ENCODE measurements at places on chromosomes 2 and 18. TPM values are rescaled to one million over a fixed set of nuclear protein-coding genes. Genes with fewer than 3 reads are reported as not detected.

GRCh38 chr2:38095996-38096861 lies 20.3 kb upstream of the CYP1B1 start:
- DNase-seq, result no peak

- no peak for DNase-seq
Measured at GRCh38 chr2:28981016-28981441, at the start of gene TOGARAM2. Gene TOGARAM2 (plus strand): TSS chr2:28981298. CDS start chr2:28994835, 13,537 bp downstream.

- no peak for DNase-seq
Measured at GRCh38 chr2:204472375-204472774, 72.9 kb upstream of the PARD3B start.

DNA sequence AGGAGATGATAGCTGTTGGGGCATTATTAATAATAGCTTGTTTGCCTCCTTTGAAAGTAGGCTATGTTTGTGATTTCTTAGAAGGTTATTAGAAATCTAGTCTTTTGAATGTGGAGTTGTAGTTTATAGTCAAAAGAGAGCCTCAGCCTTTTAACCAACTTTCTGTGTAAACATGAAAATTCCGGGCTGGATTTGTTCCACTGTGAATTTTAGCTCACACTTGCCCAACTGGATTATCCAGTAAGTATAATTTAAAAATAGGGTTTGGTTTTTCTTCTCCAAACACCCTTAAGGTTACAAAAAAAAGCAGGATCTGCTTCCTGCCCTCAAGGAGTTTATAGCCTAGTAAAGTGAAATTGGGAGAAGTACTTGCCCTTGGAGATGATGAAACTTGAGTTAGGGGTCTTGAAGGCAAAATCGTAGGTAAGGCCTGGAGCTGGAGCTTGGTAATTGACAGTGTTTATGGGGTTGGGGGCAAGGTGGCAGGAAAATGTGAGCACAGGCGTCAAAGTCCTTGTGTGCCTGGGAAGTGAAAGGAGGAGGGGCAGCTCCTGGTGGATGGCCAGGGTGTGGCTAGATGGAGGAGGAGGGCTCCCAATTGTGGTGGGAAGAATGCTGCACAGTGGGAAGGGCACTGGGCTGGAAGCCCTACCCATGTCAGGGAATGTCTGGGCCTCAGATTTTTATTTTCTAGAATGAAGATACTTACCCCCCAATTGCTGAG lies 21.3 kb downstream of the ITGA6 start:
- DNase-seq, result no peak

DNA sequence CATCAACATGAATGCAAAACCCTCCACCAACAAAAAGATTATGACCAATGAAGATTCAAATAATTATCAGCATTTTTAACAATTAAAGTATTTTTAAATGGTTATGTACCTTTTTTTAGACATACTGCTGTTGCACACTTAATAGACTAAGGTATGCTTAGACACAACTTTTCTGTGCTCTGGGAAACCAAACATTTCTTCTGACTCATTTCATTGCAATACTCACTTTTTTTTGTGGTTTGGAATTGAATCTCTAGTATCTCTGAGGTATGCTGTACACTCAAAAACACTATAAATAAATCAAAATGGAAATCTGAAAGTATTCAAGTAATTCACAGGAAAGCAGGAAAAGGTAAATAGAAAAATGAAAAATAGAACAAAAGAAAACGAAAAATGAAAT lies 247.9 kb upstream of the POU3F3 start:
- no peak for DNase-seq

GRCh38 chr2:184780944-184781343 lies 182.6 kb downstream of the ZNF804A start:
- DNase-seq, result no peak

- no peak for DNase-seq
Measured at GRCh38 chr18:74183130-74183529, 34.8 kb downstream of the TIMM21 start.

DNA sequence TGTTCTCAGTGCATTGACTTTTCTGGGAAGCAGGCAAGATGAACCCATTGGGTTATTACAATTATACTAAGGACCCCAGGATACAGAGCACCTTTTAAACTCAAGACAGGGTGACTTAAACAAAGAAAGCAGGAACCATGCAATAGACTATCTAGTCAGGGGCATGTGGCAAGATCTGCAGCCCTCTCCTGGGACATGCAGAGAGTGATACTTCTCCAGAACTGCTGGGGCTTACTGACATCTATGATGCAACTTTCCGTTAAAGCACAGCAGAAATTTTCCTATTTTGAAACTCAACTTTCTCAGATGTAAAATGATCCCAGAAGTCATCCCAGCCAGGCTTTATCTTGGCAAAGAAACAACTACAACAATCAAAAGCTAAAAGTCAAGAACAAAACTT lies 162.2 kb upstream of the HNMT start:
- no peak for DNase-seq

GRCh38 chr18:23725827-23726661 lies 36.8 kb downstream of the LAMA3 start:
- DNase-seq, result no peak

DNA sequence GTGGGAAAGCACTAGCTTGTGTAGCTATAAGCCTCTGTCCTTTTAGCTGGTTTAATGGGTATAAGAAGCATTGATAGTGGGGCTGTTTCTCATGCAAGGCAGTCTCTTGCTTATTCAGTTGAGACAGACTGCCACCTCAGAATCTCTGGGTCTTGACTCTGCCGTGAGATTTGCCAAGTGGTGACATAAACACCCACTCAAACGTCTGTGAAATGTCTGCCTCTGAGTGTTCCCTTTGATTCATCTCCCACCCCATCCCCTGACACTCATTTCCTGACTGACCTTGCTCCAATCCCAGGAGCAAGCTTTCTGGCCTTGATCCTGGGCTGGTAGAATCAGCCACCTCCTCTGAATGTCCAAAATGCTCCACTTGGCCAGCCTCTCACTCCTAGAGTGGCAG lies 141.9 kb upstream of the RBMS1 start:
- no peak for DNase-seq

- no peak for DNase-seq
Measured at GRCh38 chr2:214699236-214699635, 110.2 kb downstream of the BARD1 start.

- no peak for DNase-seq
Measured at GRCh38 chr2:241551998-241552737, 6.4 kb upstream of the BOK start.

- no peak for DNase-seq
Measured at GRCh38 chr2:105297216-105297615, 32.3 kb downstream of the TGFBRAP1 start.

DNA sequence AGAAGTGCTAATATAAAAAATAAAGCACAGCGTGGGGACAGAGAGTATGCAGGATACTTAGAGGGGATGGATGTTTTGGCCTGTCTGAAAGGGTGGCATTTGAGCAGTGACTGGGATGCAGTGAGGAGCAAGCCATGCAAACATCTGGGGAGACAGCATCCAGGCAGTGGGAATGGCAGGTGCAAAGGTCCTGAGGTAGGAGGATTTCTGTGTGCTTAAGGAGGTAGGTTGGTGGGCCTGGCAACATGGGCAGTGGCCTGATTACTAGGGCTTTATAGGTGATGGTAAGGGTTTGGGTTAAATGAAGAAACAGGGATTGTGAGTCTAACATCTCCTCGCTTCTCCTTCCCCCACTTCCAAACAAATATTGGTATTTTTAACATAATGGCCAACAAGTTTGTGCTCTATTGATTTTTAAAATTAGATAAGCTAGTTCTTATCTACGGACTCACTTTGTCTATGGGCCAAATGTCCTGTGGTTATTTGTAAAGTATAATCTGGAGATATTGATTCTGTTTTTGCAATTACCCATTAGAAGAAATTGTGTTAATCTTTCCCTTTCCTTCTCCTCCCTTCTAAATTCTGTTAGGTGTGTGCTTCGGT lies 2.4 kb downstream of the AOX1 start:
- DNase-seq, result no peak

- DNase-seq, result no peak
Measured at GRCh38 chr18:63979409-63979920, 9.6 kb downstream of the SERPINB8 start.

- no peak for DNase-seq
Measured at GRCh38 chr2:207437136-207437523, 92.6 kb upstream of the CREB1 start.

- DNase-seq, result no peak
Measured at GRCh38 chr2:64842030-64842429, 147.2 kb upstream of the SLC1A4 start.

DNA sequence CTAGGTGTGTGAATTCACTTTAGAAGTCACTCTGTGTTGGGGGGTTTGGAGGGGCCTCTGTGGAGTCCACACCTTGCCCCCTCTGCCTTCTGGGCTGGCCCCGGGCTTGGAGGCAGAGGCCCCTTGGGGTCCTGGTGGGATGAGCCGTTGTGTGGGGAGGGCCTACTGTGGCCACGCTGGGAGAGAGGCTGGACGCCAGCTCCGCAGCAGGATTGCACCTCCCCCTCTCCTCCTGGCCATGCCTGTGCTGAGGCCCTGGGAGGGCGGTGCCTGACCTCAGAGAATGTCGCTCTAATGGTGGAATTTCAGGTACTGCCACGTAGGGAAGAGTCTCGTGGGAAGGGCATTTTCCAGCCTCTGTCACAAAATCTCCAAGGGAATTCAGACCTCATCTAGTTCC lies 237.0 kb downstream of the ATAD2B start:
- no peak for DNase-seq

Gene PSMA8
- polyA plus RNA-seq, result not detected

Gene TCF23
- 0.70 TPM for polyA plus RNA-seq

Gene NCKAP5
- polyA plus RNA-seq, result 7.5 TPM

Gene NETO1
- polyA plus RNA-seq, result 0.68 TPM

Gene IL1RN
- 5.1 TPM for polyA plus RNA-seq

Gene ANO7
- 1.7 TPM for polyA plus RNA-seq

Gene SCG2
- polyA plus RNA-seq, result 0.38 TPM

Gene CNTNAP5
- not detected for polyA plus RNA-seq

Gene ARHGAP25
- polyA plus RNA-seq, result 7.1 TPM
